ENCODE measurements at places on chromosomes 3 and 15. TPM values are rescaled to one million over a fixed set of nuclear protein-coding genes. Genes with fewer than 3 reads are reported as not detected.
A peak's percentile ranks its signal among the peaks of the same experiment; 100 is the strongest.

GRCh38 chr3:141619450-141619849, 118.6 kb upstream of the RNF7 start:
- H3K27ac ChIP-seq = no peak overlapping the region
- no peak overlapping the region for H3K4me3 ChIP-seq
- H3K36me3 ChIP-seq = 0 out of 2 replicates have a peak, but pooled peaks cover 1% of the 10 kb centered on the region
- H3K4me1 ChIP-seq = no peaks in the 10 kb centered on the region

DNA sequence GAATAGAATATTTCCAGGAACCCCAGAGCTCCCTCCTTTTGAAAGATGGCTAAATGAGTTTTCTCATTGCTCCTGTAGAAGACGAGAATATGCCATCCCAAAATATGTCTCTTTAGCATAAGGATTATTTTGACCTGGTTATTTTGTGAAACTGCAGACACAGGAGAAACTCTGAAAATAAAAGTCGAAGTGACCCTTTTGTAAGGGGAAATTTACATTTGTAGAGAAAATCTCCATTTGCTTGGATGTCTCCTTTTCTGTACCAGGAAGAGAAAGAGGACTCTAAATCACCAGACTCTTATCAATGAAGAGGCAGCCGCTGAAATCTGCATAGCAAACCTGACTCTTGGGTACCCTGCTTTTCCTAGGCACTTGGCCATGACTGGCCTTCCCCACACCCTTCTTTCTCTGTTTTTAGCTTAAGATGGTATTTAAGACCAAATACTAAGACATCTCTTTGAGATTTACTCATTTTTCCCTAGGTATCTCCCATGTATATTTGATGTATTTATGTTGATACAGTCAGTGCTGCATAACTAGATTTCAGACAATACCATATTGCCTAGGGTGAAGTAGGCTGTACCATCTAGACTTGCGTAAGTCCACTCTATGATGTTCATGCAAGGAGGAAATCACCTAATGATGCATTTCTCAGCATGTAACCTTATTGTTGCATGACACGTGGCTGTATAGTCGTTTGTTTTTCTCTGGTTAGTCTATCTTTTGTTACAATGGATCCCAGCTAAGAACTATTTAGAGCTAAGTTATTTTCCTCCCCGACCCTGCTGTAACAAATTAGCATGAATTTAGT, 98.2 kb upstream of the UBE3A start:
- H3K36me3 ChIP-seq = no peaks in the 10 kb centered on the region
- no peak for DNase-seq
- no peaks in the 10 kb centered on the region for H3K4me1 ChIP-seq
- no peaks in the 10 kb centered on the region for H3K27me3 ChIP-seq

- H3K27ac ChIP-seq = no peak overlapping the region
- DNase-seq = no peak
- H3K27me3 ChIP-seq = no peaks in the 10 kb centered on the region
- no peaks in the 10 kb centered on the region for H3K4me1 ChIP-seq
These were observed 8.8 kb downstream of the SLC6A20 start for GRCh38 chr3:45787551-45787950.

DNA sequence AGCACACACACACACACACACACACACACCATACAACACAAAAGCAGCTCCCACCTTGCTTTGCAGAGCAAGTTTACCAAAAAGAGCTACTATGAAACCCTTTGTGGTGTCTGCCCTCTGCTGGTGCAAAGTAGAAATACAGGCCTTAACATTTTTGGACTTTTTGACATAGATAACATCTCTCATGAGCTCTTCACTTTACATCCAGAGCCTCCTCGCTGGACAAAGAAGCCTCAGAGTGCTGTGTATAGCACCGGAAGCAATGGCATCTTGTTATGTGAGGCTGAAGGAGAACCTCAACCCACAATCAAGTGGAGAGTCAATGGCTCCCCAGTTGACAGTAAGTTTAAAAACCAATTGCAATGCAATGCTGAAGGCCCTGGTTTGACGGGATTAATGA, 157.9 kb downstream of the CHL1 start:
- H3K36me3 ChIP-seq = no peaks in the 10 kb centered on the region
- peak; percentile 39 for DNase-seq
- H3K27me3 ChIP-seq = no peaks in the 10 kb centered on the region
- no peaks in the 10 kb centered on the region for H3K4me1 ChIP-seq

SERPINI2 gene
- not detected for total RNA-seq

PPP2R3A gene
- total RNA-seq = 10.2 TPM

ATP13A4 gene
- 1.2 TPM for total RNA-seq

REC114 gene
- not detected for total RNA-seq

HIGD2B gene
- total RNA-seq = not detected

- H3K27me3 ChIP-seq = no peaks in the 10 kb centered on the region
- H3K4me1 ChIP-seq = no peaks in the 10 kb centered on the region
- no peak for DNase-seq
- no peak overlapping the region for H3K27ac ChIP-seq
These were observed 75.3 kb downstream of the CYP19A1 start for GRCh38 chr15:51263116-51263515.

- H3K36me3 ChIP-seq = no peaks in the 10 kb centered on the region
- H3K27me3 ChIP-seq = no peaks in the 10 kb centered on the region
- no peak overlapping the region for H3K27ac ChIP-seq
These were observed 145.3 kb downstream of the CD47 start for GRCh38 chr3:107945417-107946094.

DNA sequence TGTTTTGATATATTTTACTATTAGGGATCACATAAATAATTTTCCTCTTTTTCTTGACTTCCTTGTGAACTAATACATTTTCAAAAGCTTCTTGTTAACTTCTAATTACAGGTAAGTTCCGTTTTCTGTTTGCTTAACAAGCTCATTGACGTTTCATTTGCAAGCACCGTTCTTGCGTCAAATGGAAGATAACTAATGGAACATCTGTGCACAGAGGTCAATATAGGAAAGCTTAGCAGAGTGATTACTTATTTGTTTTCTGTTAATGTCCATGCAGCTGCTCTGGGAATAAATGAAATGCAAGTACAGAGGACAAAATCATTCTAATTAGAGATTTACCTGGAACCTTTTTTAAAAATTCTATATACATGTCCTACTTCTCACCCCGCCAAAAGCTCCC, 115.5 kb upstream of the C2CD4B start:
- H3K27me3 ChIP-seq = no peaks in the 10 kb centered on the region
- H3K36me3 ChIP-seq = no peaks in the 10 kb centered on the region
- no peak overlapping the region for H3K27ac ChIP-seq
- H3K4me1 ChIP-seq = no peaks in the 10 kb centered on the region
- no peak for DNase-seq
- H3K4me3 ChIP-seq = no peak overlapping the region

DNA sequence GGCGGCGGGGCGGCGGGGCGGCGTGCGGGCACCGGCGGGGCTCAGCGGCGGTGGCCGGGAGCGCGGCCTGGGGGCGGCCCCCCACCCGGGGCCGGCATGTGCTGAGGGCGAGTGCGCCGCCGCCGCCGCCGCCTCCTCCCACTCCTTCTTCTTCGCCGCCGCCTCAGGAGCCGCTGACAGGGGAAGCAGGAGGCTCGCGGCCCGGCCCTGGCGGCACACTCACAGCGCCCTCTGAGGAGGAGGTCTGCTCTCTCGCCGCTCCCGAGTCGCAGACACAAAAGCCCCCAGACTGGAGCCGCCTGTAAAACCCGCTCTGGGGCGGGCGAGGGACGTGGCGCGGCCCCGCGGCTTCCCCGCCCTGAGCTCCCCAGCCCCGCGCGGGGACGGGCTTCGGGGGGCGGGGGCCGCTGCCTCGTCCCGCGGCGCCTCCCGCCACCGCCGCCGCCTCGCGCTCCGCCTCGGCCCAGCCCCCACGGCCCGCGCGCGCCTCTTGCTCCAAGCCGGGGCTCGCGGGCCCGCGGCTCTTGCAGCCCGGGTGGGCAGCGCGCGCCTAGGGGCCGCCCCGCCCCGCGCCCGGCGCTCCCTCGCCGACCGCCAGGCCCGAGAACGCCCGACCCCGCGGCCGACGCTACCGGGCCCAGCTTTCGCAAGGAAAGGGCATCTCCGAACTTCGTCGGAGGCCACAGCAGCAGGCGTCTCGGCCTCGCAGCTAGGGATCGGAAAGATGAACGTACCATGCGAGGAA, at the start of gene PYGO1:
Gene PYGO1 (minus strand): TSS at position 276 of the 745 bp plus-strand sequence. CDS start 462 bp downstream, outside the sequence.
- H3K4me1 ChIP-seq = no peaks in the 10 kb centered on the region
- H3K27ac ChIP-seq = peak within 1 kb of the TSS; percentile 56
- H3K4me3 ChIP-seq = peak within 1 kb of the TSS; percentile 67
- no peaks in the 10 kb centered on the region for H3K27me3 ChIP-seq

DNA sequence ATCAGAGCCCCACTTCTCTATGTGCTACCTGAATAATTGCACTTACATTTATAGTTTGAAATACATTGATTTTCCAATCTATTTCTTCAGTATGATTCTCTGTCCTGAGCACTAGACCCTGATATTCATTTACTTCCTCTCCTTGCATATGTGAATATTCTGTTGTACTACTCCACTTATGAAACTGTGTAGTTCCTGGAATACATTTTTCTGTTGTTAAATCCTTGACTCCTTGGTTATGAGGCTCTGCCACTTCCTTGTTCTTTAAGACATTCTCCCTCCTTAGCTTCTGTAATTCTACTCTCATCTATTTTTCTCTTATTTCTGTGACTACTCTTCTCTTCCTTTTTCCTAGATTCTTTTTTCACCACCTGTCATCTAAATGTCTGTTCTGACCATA, 12.9 kb upstream of the MGA start:
- no peak overlapping the region for H3K4me3 ChIP-seq
- H3K27me3 ChIP-seq = no peaks in the 10 kb centered on the region
- DNase-seq = no peak
- peaks cover 9% of the 10 kb centered on the region for H3K4me1 ChIP-seq
- no peaks in the 10 kb centered on the region for H3K36me3 ChIP-seq
- no peak overlapping the region for H3K27ac ChIP-seq

GRCh38 chr15:84949043-84949442, 32.6 kb upstream of the PDE8A start:
- no peaks in the 10 kb centered on the region for H3K27me3 ChIP-seq
- no peaks in the 10 kb centered on the region for H3K36me3 ChIP-seq
- peaks cover 3% of the 10 kb centered on the region for H3K4me1 ChIP-seq
- H3K4me3 ChIP-seq = no peak overlapping the region

- no peak overlapping the region for H3K27ac ChIP-seq
- no peaks in the 10 kb centered on the region for H3K36me3 ChIP-seq
- H3K4me1 ChIP-seq = peaks cover 40% of the 10 kb centered on the region
- DNase-seq = no peak
- no peak overlapping the region for H3K4me3 ChIP-seq
These were observed 10.5 kb downstream of the FILIP1L start for GRCh38 chr3:100103558-100104441.

DNA sequence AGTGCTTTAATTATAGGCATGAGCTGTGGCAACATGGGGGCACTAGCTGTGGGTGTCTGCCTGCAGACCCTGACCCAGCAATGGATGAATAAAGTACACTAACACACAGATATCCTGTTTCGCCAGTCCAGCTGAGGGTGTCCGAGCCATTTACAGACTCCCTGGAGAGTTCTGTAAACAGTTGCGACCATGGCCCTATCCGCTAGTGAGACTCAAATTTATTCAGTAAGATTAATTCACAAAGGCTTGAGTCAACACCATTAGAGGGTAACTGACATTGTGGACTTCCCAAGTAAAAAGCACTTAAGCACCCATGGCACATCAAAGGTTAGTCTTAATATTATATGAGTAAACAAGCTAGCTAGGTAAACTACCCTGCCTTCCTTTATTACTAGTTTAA, 161.6 kb downstream of the TBL1XR1 start:
- no peak overlapping the region for H3K4me3 ChIP-seq
- no peaks in the 10 kb centered on the region for H3K27me3 ChIP-seq
- no peak overlapping the region for H3K27ac ChIP-seq
- 0 out of 2 replicates have a peak, but pooled peaks cover 1% of the 10 kb centered on the region for H3K36me3 ChIP-seq
- no peaks in the 10 kb centered on the region for H3K4me1 ChIP-seq

FOXB1 gene
- not detected for total RNA-seq

DNA sequence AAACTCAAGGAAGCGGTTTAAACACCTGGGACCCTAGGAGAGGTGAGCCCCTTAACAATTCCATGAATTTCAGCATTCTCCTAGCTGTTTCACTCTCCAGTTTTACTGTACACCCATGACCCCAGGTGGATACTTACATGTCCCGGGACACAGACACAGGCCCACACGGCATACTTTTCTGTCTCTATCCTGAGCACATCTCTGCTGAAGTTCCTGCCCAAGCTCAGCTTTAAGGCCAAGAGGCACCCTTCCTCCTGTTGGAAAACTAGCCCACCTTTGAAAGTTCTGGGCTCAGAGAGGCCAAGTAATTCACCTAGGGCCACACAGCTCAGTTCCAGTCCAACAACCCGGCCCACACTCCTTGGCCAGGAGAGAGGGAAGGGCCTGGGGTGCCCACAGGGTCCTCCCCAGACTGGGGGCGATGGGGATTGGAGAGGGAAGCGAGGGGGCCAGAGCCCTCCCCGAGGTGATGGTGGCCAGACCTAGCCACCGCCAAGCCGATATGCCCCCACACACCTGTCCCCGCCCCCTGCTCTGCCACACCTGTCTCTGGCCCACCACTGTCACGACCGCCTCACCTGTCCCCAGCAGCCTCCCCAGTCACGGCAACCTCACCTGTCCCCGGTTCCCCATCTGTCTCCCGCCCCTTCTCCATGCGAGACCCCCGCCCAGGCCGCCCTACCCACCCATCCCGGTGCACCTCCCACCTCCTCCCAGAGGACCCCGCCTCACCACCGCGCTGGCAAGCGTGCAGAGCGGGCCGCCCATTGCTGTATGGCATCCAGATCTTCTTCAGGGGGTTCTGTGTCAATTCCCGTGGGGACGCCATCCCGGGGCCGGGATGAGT, 431 bp downstream of the PFKFB4 start:
- peak overlapping the region; percentile 62 for H3K4me3 ChIP-seq
- H3K36me3 ChIP-seq = no peaks in the 10 kb centered on the region
- no peaks in the 10 kb centered on the region for H3K27me3 ChIP-seq
- DNase-seq = peak; percentile 15

GRCh38 chr3:54192026-54192425, 69.7 kb downstream of the CACNA2D3 start:
- no peak for DNase-seq
- H3K4me3 ChIP-seq = no peak overlapping the region
- H3K27me3 ChIP-seq = peaks cover 2% of the 10 kb centered on the region
- H3K4me1 ChIP-seq = no peaks in the 10 kb centered on the region
- H3K36me3 ChIP-seq = no peaks in the 10 kb centered on the region

GRCh38 chr15:48337607-48338006, 6.4 kb downstream of the DUT start:
- H3K4me1 ChIP-seq = no peaks in the 10 kb centered on the region
- H3K4me3 ChIP-seq = no peak overlapping the region
- H3K27me3 ChIP-seq = no peaks in the 10 kb centered on the region
- no peaks in the 10 kb centered on the region for H3K36me3 ChIP-seq
- no peak for DNase-seq

GRCh38 chr15:87349181-87349580, 907.4 kb downstream of the NTRK3 start:
- no peaks in the 10 kb centered on the region for H3K27me3 ChIP-seq
- H3K27ac ChIP-seq = no peak overlapping the region
- H3K4me3 ChIP-seq = no peak overlapping the region
- H3K36me3 ChIP-seq = no peaks in the 10 kb centered on the region
- DNase-seq = no peak

MYRIP gene
- total RNA-seq = 0.59 TPM

GRCh38 chr3:187051066-187051465, 88.2 kb downstream of the RPL39L start:
- no peaks in the 10 kb centered on the region for H3K36me3 ChIP-seq
- DNase-seq = no peak
- peaks cover 11% of the 10 kb centered on the region for H3K4me1 ChIP-seq
- H3K27ac ChIP-seq = no peak overlapping the region
- H3K27me3 ChIP-seq = no peaks in the 10 kb centered on the region

GRCh38 chr3:46585799-46586693, 19.9 kb upstream of the LRRC2 start:
- peaks cover 32% of the 10 kb centered on the region for H3K4me1 ChIP-seq
- peak; percentile 74 for DNase-seq
- no peak overlapping the region for H3K4me3 ChIP-seq
- H3K27ac ChIP-seq = peak overlapping the region; percentile 93

Measured in Caco-2 (cell line).